ENCODE measurements at places on chromosomes 3 and 15.

GRCh38 chr3:188043891-188044290 lies 110.1 kb upstream of the LPP start:
- H3K36me3 ChIP-seq, result no peaks in the 10 kb centered on the region
- no peaks in the 10 kb centered on the region for H3K4me1 ChIP-seq
- H3K4me3 ChIP-seq, result no peak overlapping the region

DNA sequence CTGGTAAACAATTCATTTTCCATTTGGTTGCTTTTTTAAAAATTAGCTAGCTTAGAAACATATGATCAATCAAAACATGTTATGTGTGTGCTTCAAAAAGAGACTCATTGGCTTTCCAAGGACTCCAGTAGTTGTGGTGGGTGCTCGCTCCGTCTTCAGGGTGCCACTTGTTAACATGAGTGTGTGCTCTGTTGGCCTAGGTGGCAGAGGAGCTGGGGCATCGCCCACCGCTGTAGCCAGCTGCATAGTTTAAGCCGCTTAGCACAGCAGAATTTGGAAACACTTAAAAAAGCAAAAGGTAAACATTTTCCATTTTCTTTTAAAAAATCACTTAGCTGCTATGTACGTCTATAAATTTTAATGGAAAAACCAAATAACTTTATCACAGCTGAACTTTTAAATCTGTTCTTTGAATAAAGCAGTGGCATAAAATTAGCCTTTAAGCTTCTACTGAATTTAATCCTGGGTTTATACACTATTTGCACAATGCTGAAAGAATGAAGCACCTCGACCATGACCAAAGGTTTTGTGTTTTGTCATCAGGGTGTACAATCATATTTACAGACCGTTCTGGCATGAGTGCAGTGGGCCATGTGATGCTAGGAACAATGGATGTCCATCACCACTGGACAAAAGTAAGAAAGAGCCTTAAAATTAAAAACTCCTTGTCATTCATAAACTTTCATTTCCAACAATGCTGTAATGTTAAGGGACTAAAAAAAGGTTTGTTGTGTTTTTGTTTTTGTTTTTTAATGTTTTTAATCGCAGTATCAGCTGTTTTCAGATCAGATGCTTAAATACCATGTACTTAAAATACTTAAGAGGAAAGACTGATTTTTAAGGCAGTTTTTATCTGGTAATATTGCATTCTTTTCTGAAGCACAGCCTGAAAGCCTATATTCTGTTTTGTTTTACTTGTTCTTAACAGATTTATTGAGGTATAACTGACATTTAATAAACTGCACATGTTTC lies 57.9 kb downstream of the TCAIM start:
- no peak for DNase-seq
- no peak overlapping the region for H3K4me3 ChIP-seq
- H3K27me3 ChIP-seq, result no peaks in the 10 kb centered on the region
- H3K4me1 ChIP-seq, result no peaks in the 10 kb centered on the region
- peaks cover 1% of the 10 kb centered on the region for H3K36me3 ChIP-seq
- H3K27ac ChIP-seq, result no peak overlapping the region

GRCh38 chr15:73382115-73382514 lies 13.4 kb upstream of the HCN4 start:
- H3K36me3 ChIP-seq, result no peaks in the 10 kb centered on the region
- H3K27me3 ChIP-seq, result no peaks in the 10 kb centered on the region
- H3K4me3 ChIP-seq, result no peak overlapping the region
- no peak overlapping the region for H3K27ac ChIP-seq
- DNase-seq, result no peak

GRCh38 chr15:78308422-78309032 lies 9.1 kb upstream of the SKIC8 start:
- H3K27ac ChIP-seq, result no peak overlapping the region
- H3K36me3 ChIP-seq, result no peaks in the 10 kb centered on the region
- H3K4me3 ChIP-seq, result no peak overlapping the region

DNA sequence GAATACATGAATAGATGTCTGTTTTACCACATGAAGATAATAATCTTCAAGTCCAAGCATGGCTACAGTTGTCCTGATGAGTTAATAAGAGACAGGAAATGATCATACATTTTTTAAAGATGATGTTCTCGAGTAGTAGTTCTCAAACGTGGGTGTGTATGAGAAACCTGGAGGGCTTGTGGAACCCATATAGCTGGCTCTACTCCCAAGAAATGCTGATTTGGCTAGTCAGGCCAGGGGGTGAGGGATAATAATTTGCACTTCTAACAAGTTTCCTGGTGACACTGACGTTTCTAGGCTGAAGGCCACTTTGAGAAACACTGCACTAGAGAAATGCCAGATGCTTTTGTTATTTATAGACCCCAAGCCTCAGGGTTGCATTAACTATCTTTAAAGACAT lies 37.0 kb downstream of the ROPN1B start:
- no peaks in the 10 kb centered on the region for H3K27me3 ChIP-seq
- no peak for DNase-seq
- no peaks in the 10 kb centered on the region for H3K4me1 ChIP-seq
- no peak overlapping the region for H3K27ac ChIP-seq
- no peak overlapping the region for H3K4me3 ChIP-seq
- H3K36me3 ChIP-seq, result peaks cover 17% of the 10 kb centered on the region

- H3K27ac ChIP-seq, result no peak overlapping the region
- no peak for DNase-seq
- H3K4me3 ChIP-seq, result no peak overlapping the region
- H3K36me3 ChIP-seq, result no peaks in the 10 kb centered on the region
- peaks cover 7% of the 10 kb centered on the region for H3K4me1 ChIP-seq
Measured at GRCh38 chr3:16073203-16073602, 101.3 kb upstream of the GALNT15 start.

DNA sequence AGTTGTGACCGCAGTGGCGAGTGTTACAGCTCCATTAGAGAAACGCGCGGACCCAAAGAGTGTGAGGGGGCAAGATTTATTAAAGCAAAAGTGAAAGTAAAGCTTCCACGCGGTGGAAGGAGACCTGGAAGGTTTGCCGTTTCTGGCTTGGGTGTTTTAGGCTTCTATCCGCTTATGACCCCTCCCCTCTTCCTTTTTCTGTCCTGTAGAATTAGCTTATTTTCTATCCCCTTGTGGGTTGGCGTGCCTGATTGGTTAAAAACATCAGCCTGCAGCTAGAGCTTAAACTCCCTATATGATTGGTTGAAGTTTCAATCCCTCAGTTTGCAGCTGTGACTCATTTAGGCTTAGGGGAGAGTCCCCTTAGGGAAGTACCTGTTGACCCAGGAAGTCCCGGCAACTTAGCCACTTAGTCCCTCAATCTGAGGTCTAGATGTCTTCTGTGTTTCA lies 39.6 kb downstream of the C3orf38 start:
- no peaks in the 10 kb centered on the region for H3K4me1 ChIP-seq
- H3K27me3 ChIP-seq, result no peaks in the 10 kb centered on the region
- H3K27ac ChIP-seq, result no peak overlapping the region

- no peaks in the 10 kb centered on the region for H3K27me3 ChIP-seq
- H3K27ac ChIP-seq, result no peak overlapping the region
- H3K4me1 ChIP-seq, result peaks cover 14% of the 10 kb centered on the region
- H3K4me3 ChIP-seq, result no peak overlapping the region
Measured at GRCh38 chr3:105836533-105836932, 32.3 kb downstream of the CBLB start.

- H3K4me3 ChIP-seq, result no peak overlapping the region
- no peaks in the 10 kb centered on the region for H3K4me1 ChIP-seq
- H3K27ac ChIP-seq, result no peak overlapping the region
Measured at GRCh38 chr3:188839187-188839695, 332.5 kb upstream of the TPRG1 start.

DNA sequence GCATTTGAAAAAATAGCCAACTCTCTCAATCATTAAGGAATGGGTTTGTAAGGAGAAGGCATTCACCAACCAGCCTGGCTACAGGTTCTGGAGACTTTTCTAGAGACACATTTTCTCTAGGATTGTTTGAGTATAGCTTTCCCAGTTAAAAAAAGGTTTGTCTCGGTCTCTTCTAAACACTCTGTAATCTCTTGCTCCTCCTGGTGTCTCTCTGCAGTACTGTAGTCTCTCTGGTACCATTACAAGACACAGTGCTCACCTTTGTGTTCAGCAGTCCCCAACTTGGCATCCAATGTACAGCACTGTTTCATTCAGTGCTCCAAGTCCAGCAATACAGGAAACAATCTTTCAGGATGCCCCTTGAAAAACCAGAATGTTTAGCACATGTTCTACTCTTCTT lies 534.4 kb downstream of the ZNF385D start:
- no peaks in the 10 kb centered on the region for H3K27me3 ChIP-seq
- no peak overlapping the region for H3K4me3 ChIP-seq
- H3K4me1 ChIP-seq, result no peaks in the 10 kb centered on the region

GRCh38 chr15:95105229-95105628 lies 873.9 kb downstream of the MCTP2 start:
- H3K4me1 ChIP-seq, result no peaks in the 10 kb centered on the region
- H3K27me3 ChIP-seq, result no peaks in the 10 kb centered on the region
- H3K27ac ChIP-seq, result no peak overlapping the region
- no peaks in the 10 kb centered on the region for H3K36me3 ChIP-seq

All from thyroid gland (tissue), 4 donors.